ENCODE measurements at places on chromosomes 5 and 9.

DNA sequence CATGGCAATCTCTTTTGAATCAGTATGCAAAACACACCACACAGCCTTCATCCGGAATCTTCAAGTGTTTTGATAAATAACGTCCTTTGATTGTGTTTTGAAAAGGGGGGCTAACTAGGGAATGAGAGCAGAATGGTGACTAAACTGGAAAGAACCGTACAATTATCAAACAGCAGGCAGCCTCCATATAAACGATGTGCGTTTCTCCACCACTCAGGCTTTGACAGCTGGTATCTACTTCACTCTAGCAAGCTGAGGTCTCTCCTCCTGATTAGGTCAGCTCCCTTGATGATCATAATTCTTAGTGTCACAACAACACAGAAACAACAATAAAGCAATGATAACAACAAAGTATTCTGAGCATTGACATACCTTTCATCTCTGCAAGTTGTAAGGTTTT lies 465.9 kb downstream of the TUSC1 start:
- ATAC-seq, result peak; percentile 44

DNA sequence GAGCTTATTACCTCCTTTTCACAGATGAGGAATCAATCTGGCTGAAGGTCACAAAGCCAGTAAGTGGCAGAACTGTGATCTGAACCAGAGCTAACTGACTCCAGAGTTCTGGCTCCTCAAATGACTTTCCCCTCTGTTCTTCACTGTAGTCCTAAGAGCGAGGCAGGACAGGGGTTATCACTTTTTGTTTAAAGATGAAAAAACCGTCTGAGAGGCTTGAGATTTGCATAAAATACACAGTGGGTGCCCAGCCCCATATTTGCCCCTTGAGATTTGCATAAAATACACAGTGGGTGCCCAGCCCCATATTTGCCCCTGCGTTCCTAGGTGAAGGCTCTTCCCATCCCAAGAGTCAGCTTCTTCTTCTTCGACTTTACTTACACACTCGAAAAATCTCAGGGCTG lies 667 bp downstream of the FBXO10 start:
- peak; percentile 1 for ATAC-seq

DNA sequence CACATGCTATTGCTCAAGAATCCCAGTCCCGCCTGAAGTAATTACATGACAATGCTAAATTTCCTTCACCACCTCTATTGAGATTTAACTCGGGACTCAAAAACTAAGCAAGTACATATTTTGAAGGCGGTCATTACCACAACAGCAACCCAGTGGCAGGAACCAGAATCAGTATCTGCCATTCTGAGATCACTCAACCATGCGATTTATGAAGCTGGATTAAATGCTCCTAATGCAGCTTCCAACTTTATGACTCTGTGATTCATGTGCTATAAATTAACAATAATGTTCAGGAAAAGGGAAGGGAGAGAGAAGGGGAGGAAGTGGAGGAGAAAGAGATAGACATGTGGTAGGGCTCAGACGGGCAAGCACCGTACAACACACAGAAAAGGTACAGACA lies 194.7 kb downstream of the DNAH5 start:
- no peak for ATAC-seq

GRCh38 chr9:121604654-121605053 lies 46.8 kb upstream of the DAB2IP start:
- ATAC-seq, result no peak

GRCh38 chr9:80385246-80385645 lies 813.5 kb downstream of the TLE4 start:
- no peak for ATAC-seq

- no peak for ATAC-seq
These were observed 64.7 kb upstream of the PTGER4 start for GRCh38 chr5:40614923-40615585.

- ATAC-seq, result peak; percentile 5
These were observed 41.3 kb upstream of the SMU1 start for GRCh38 chr9:33117796-33118195.

GRCh38 chr5:41763081-41763480 lies 107.1 kb downstream of the OXCT1 start:
- ATAC-seq, result no peak

- no peak for ATAC-seq
These were observed 1828.2 kb downstream of the MAT2B start for GRCh38 chr5:165333623-165334022.

GRCh38 chr5:446883-447263 lies 3.9 kb downstream of the EXOC3 start:
- ATAC-seq, result no peak

DNA sequence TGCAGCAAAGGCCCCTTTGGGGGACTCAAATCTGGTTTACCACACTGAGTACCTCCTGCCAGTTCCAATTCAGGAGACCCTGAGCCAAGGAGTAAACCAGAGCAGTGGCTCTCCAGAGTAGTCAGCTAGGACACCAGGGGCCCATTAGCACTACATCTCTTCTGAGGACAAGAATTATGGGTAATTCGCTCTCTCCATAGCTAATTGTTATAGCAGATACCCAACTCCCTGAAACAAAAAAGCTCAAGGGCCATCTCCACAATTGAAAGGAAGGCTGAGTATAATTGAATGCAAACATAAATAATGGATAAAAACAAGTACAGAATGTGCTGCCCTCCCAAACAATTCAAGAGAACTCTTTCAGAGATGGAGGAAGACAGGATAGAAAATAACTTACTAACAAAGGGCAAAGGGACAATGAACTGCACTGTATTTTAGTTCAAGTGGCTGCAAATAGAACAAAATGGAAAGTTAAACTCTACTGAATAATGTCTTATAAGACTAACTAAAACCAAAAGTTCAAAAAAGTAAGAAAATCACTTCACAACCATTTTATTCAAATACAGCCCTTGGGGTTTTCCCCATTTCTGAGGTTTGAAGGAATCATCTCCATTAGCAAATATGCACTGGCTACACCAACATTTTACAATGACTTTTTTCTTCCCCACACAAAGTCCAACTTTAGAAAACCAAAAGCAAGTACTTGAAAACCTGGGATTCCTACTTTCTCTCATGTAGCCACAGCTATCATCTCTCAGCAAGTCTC lies 118.8 kb downstream of the SIL1 start:
- ATAC-seq, result peak; percentile 47

DNA sequence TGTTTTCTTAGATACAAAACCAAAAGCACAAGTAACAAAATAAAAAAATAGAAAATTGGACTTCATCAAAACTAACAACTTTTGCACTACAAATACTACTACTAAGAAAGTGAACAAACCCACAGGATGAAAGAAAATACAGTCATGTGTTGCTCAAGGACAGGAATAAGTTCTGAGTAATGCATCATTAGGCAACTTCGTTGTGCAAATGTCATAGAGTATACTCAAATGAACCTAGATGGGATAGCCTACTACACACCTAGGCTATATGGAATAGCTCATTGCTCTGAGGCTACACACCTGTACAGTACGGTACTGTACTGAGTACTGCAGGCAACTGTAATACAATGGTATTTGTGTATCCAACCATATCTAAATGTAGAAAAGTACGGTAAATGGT lies 88.3 kb downstream of the RAPGEF1 start:
- no peak for ATAC-seq

DNA sequence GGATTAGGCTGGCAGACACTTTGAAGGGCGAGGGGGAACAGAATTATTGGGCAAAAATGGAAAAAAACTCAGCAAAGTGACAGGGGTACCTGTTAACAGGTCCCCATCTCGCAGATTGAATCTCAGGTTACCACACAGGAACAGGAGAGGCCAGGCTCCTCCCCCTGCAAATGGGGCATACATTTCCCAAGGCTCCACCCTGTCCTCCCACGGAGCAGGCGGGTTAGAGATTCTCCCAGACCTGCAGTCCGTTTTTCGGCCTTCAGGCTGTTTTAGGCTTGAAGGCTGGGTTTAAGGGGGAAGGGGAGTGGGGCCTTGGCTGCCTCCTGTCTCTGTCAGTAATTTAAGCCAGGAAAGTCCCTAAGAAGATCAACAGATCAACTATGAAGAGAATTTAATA lies 42.7 kb downstream of the LRRC70 start:
- no peak for ATAC-seq

DNA sequence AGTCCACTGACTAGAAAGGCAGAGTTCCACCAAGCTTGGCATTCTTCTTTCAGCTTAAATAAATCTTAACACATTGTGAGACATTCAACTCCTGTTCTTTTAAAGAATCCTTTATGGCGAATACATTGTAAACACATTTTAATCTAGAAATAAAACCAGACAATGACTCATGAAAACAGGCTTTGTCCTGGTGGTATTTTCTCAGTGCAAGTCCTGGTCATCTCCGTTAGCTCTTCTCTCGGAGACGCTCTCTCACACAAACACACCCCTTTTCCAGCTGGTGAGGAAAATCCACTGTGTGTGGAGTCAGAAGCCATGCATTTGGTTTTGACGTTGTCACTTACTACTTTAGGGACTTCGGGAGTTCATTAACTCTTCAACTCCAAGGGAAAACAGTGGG lies 140.4 kb downstream of the AUH start:
- ATAC-seq, result no peak

DNA sequence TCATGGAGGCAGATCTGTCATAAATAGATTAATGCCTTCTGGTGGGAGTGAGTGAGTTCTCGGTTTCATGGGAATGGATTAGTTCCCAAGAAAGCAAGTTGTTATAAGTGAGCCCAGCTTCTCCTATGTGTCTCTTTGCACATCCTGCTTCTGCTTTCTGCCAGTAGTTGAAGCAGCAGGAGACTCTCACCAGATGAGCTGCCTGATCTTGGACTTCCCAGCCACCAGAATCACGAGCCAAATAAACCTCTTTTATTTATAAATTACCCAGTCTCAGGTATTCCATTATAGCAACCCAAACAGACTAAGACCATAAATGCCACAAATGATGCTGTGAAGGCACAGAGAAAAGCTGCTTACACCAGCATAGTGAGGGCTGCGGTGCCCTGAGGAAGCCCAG lies 28.9 kb downstream of the BHMT start:
- ATAC-seq, result no peak

- ATAC-seq, result peak; percentile 36
These were observed 5.3 kb downstream of the KLF4 start for GRCh38 chr9:107484117-107484723.

GRCh38 chr5:127934791-127935256 lies 148.7 kb upstream of the SLC12A2 start:
- peak; percentile 48 for ATAC-seq

DNA sequence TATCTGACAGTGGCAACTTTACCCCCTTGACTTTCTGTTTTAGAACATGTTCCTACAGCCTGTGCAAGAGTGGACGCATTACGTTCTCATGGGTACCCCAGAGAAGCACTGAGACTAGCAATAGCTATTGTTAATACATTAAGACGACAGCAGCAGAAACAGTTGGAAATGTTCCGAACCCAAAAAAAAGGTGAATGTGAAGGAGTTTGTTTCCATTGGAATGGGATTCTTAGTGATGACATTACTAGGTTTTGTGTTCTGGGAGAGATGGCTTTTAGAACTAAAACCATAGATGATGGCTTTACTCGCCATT lies 194.1 kb downstream of the ZSWIM6 start:
- ATAC-seq, result peak; percentile 59

- no peak for ATAC-seq
These were observed 930.3 kb upstream of the ARRDC3 start for GRCh38 chr5:92313385-92313784.

GRCh38 chr5:85441156-85441555 lies 1056.5 kb upstream of the EDIL3 start:
- no peak for ATAC-seq

GRCh38 chr5:158998793-158999325 lies 100.9 kb downstream of the EBF1 start:
- ATAC-seq, result no peak

GRCh38 chr5:142572006-142572405 lies 113.9 kb downstream of the FGF1 start:
- ATAC-seq, result no peak

DNA sequence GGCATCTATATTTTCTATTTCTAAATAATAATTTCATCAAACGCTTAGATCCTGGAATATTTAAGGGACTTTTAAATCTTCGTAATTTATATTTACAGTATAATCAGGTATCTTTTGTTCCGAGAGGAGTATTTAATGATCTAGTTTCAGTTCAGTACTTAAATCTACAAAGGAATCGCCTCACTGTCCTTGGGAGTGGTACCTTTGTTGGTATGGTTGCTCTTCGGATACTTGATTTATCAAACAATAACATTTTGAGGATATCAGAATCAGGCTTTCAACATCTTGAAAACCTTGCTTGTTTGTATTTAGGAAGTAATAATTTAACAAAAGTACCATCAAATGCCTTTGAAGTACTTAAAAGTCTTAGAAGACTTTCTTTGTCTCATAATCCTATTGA lies 1.1 kb downstream of the LRRC70 start:
- ATAC-seq, result no peak

DNA sequence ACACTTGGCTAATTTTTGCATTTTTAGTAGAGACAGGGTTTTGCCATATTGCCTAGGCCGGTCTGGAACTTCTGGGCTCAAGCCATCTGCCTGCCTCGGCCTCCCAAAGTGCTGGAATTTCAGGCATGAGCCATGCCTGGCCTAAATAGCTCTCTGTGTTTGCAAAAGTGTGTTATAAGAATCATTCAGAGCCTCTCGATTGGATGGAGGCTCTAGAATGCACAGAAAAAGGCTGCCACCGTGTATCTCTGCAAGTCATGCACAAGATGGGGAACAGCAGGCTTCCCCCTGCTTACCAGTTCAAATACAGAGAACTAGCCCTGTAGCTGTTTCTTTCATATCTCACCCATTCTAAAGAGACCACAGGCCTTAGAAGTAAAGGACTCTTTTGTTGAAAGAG lies 28.3 kb downstream of the FXN start:
- no peak for ATAC-seq

Data from motor neuron (in vitro differentiated cells).